Urinary bladder (tissue), 4 donors: ENCODE measurements at places on chromosomes 13 and 19. TPM values are rescaled to one million over a fixed set of nuclear protein-coding genes. Genes with fewer than 3 reads are reported as not detected.

EFNB2 gene
- polyA plus RNA-seq, result 19.2 TPM

GRCh38 chr13:113840541-113841352 lies 23.1 kb downstream of the GAS6 start:
- no peak for DNase-seq

- no peak for DNase-seq
Measured at GRCh38 chr13:114053026-114053425, 79.2 kb upstream of the C13orf46 start.

CRB3 gene
- 6.1 TPM for polyA plus RNA-seq

DNA sequence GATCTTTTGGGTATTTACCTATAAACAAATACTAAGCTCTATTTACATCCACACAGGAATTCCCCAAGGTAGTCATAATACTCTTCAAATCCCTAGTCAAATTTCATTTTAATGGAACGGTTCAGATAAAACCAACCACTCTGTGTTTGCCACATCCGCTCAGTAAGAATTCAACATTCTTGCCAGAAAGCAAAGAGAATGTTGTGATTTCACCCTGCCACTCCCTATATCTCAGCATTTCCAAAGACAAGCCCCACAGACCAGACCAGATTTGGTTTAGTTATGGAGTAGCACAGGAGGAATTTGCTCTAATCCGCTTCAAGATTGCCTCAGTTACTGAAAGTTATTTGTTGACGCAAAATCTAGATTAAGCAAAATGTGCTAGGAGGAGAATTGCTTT lies 105.6 kb upstream of the SERP2 start:
- no peak for DNase-seq

DNA sequence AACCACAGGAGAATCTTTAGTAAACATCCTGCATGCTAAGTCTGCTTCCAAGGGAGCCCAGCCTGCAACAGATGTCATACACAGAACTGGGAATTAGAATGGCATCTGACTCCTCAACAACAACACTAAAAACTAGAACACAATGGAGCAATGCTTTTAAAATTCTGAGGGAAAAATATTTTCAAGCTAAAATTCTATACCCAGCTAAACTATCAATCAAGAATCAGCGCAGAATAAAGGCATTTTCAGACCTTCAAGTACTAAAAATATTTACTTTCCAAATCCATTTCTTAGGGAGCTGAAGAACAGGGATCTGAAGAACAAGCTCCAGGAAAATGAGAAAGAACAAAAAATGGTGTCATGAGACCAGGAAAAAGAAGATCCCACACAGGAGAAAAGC lies 46.9 kb upstream of the CHST8 start:
- no peak for DNase-seq

C1QTNF9 gene
- polyA plus RNA-seq, result 0.76 TPM

DNA sequence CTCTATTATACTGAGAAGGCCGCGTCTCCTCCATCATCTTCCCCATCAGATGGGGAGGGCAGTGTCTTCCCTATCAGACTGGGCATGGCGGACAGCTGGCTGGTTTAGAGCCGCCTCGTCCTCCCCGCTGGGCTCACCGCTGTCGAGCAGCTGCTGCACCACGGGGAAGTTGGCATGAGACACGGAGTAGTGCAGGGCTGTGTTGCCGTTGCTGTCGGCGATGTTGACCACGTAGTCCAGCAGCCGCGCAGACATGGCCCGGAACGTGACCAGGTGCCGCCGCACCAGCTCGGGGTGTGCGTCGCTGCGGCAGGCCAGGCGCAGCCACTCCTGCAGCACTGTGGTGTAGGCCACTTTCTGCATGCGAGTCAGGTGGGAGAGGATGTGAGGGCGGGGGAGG lies 18.8 kb upstream of the SPC24 start:
- no peak for DNase-seq

GRCh38 chr13:95463531-95463930 lies 89.0 kb upstream of the CLDN10 start:
- DNase-seq, result no peak

GRCh38 chr13:41491436-41491835 lies 34.1 kb downstream of the RGCC start:
- no peak for DNase-seq

C19orf38 gene
- 2.4 TPM for polyA plus RNA-seq

TBC1D4 gene
- polyA plus RNA-seq, result 5.4 TPM

VPS36 gene
- polyA plus RNA-seq, result 29.3 TPM

FCHO1 gene
- 1.7 TPM for polyA plus RNA-seq
